Stimulated activated CD8-positive, alpha-beta memory T cell treated with anti-CD3 and anti-CD28 coated beads, Interleukin-4, amount 100 ng/mL, for 1 hour (primary cell): ENCODE measurements at places on chromosomes 4 and X.

DNA sequence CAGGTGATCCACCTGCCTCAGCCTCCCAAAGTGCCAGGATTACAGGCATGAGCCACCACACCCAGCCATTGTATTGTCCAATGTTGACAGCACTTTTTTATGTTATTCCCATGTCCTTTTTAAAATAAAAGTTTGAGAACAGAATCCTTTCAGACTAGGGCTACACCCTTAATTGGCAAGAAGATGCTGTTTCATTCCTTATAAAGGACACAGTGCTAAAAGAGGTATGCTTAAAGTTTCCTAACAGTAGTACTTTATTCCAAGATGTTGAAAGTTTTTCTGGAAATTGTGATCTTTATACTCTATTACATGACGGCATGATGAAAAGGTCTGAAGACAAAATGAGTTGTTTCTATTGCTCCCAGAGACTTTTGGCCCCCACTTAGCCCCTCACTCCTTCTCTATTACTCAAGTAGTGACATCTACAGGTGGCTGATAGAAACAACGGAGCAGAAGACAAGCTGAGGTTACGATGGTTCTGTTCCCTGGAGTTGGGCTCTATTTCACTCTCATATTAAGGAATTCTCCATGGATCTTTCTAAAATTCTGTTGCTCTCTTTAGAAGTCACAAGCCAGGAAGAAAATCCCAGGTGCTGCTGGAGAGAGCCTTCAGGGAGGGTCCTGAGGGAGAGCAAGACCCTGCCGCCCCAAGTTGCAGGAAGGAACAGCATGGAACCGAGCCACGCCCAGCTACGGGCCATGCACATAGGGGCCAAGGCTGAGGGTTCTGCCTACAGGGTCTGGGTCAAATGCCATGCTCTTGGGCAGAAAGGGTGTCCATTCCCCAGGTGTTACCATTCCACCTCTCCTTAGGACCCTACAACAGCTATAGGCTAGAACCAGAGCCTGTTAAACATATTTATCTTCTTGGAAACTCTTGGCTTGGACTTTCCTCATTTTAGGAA lies 22.8 kb downstream of the RPL9 start:
- DNase-seq, result no peak

DNA sequence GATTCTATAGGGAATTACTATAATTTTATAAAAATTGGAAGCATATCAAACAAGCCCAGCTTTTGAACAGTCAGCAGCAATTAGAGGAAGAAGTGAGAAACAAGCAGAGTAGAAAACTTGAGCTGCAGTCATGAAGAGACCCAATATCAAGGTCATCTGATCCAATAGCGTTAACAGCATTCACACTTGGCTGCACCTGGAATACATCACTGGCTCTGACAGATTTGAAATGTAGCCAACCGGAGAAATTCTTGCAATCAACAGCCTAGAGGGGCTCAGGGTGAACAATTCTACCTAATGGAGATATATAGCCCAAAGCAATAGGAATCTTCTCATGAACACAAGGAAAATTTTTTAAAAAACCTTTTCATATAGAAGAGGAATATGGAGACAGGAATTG lies 13.6 kb downstream of the DDX53 start:
- DNase-seq, result no peak

GRCh38 chr4:143344774-143345173 lies 8.1 kb downstream of the GAB1 start:
- DNase-seq, result no peak

DNA sequence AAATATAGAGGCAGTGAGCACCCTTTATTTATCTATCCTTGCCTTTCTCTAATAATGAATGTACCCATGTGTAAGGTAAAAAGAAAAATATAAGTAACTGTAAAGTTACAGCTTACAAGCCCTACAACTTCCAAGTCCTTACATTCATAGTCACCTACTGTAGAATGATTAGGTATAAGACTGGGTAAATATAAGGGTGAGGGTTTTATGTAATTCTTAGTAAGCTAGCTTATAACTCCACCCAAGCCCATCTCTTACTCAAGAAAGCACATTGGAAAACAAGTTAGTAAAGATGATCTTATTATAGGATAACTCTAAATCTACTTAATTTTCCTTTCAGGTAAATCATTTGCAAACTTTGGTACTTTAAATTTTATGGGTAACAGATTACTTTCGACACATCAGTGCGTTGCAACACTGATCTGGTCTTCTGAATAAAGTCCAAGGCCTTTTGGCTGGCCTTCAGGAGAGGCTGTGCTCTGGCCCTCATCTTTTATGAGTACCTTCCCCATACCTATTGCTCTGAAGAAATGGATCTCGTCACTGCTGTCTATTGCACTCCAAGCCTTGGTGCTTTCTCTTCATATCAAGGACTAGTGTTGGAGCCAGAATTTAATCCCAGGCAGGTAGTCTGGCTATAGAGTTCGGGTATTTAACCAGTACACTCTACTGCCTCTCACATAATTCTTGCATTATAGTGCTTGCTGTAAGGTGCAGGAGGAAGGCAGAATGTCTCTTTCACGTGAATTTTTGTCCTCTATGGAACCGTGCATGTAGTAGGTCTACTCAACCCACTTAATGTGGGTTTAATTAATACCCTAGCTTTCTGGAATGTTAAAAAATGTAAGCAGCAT lies 443.6 kb upstream of the AR start:
- DNase-seq, result no peak

DNA sequence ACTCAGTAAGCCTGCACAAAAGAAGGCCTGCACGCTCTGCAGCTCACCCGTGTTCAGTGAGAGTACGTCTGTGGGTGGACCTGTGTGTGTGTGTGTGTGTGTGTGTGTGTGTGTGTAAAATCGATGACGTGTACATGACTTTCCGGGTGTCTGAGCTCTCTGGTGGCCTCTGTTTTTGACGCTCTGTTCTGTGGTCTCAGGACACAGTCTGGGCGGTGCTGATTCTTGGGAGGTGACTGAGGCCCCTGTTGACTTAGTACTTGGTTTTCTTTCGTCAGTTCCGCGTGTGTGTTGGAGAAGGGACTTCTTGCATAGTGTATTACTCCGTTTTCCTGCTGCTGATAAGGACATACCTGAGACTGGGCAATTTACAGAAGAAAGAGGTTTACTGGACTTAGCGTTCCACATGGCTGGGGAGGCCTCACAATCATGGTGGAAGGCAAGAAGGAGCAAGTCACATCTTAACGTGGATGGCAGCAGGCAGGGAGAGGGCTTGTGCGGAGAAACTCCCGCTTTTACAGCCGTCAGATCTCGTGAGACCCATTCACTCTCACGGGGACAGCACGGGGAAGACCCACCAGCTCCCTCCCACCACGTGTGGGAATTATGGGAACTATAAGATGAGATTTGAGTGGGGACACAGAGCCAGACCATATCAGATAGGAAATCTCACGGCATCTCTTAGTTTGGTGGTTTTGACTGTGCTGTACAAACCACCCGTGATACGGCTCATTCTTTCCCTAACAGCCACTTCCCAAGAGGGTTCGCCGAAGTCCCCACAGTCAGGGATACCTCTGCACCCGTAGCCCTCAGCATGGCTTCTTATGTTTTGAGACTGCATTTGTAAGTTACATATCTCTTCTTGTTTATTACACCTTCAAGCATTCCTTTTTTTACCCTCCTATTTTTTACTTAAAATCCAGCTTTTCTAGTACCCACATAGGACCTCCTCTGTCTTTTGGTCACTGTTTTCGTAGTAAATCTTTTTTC lies 24.5 kb downstream of the UVSSA start:
- DNase-seq, result no peak

GRCh38 chr4:86944964-86945781 lies 10.4 kb downstream of the AFF1 start:
- no peak for DNase-seq

DNA sequence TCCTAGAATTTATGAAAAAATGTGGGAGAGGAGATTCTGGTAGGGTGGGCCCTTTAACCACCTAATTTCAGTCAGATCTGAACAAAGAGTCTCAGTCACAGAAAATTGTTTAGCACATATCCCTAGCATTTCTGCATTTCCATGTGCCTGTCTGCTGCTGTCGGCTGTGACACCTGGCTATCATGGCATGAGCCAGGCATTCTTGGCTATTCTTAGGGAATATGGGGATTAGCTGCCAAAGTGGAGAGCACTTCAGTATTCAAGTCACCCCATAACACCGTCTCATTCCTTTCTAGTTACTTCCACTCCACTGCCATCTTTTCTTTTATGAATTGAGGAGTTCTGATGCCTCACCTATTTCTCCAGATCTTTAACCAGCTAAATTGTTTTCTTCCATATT lies 211.5 kb downstream of the FRAS1 start:
- no peak for DNase-seq

GRCh38 chr4:176920694-176921093 lies 128.0 kb upstream of the VEGFC start:
- no peak for DNase-seq

GRCh38 chrX:133072566-133072965 lies 24.3 kb downstream of the USP26 start:
- no peak for DNase-seq

GRCh38 chr4:140691369-140691768 lies 64.8 kb downstream of the TBC1D9 start:
- DNase-seq, result no peak

DNA sequence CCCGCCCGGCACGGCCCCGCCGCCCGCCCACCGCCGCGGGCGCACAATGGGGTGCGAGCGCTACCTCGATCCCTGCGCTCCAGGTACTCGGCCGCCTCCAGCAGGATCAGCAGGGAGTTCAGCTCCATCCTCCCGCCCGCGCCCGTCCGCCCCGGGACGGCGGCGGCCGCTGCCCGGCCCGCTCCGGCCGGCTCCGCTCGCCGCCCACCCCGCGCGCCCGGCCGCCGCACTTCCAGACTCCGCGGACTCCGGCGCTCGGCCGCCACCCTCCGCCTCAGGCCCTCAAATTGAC lies at the start of gene MXD4:
Gene MXD4, minus strand, starts transcription at position 257 of the 292 bp plus-strand sequence. Its CDS starts 129 bp downstream, at position 128.
- no peak for DNase-seq

DNA sequence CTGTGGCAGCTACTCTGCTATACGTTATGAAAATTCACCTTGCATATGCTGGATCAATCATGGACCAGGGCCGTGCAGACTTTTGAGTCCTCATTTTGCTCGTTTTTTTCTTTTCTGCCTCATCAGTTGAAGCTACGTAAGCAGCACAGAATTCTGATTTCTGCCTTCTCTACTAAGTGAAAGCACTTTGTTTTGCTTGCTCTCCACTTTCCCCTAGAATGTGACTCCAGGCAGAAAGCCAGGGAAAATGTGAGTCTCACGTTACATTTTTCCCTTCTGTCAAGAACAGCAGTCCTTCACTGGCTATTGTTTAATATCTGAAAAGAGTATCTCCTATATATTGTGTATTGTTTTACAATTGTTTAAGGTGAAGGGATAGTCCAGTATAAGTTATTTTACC lies 1840.1 kb downstream of the PCDH7 start:
- DNase-seq, result no peak

DNA sequence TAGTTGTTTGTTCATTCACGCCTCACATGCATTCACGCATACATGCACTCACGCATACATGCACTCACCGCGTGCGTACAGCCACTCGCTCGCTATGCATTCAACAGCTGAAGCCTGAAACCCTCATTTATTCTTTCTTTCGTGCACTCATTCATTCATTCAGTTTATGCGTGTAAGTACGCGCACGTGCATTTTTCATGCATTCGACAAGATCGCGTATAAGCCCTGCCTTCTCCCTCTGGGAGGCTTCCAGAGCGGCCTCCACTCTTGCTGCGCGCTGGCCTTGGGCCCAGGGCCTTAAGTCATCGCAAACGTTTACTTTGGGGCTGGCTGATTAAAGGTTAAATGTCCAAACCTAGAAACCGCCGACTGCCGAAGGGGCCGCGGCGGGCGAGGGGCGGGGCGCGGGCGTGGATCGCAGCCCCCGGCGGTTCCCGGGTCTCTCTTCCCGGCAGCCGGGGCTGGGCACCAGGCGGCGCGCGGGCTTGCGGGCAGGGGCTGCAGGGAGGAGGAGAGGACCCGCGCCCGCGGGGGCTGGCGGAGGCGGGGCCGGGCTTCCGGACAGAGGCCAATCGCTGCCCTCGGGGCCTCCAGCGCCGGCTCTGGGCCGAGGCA lies at the start of gene GYG2:
Gene GYG2, plus strand, starts transcription at position 587 of the 615 bp plus-strand sequence. CDS start 1,259 bp downstream, outside the sequence.
- no peak for DNase-seq

DNA sequence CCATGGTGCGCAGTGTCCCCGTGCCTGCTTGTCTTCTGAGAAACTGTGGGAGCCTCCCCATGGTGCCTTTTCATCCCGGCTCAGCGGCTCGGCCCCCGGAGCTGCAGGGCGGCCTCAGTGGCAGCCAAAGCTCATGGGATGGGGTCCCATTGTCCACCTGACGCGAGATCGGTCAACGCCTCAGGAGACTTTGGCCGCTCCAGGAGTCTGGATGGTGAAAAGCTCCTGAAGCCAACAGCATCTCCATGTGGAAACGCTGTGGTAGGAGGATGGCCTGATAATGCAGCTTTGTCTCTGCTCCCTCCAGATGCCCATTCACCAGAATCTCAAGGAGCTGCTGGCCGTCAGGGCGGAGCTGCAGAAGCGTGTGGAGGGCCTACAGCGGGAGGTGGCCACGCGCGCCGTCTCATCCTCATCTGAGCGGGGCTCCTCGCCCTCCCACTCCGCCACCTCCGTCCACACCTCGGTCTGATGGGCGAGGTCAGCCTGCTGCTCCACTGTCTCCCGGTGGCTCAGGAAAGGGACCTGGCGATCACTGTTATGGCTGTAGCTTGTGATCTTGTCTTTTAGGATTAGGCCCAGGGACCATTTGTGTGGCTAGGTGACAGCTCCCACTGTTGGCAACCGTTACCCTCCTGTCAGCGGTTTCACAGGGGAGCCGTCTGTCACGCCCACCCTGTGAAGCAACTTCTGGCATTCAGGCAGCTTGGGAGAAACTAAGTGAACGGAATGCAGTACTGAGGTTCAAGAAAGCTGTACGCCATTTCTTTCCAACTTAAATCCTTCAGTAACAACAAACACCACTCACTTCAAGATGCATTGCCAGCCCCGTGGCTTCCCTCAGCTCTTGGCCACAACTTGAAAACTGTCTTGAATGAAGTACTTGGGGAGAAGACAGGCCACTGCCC lies 69.3 kb downstream of the MTMR1 start:
- no peak for DNase-seq

- no peak for DNase-seq
Observed at GRCh38 chr4:90099812-90100211, 27.4 kb upstream of the CCSER1 start.

DNA sequence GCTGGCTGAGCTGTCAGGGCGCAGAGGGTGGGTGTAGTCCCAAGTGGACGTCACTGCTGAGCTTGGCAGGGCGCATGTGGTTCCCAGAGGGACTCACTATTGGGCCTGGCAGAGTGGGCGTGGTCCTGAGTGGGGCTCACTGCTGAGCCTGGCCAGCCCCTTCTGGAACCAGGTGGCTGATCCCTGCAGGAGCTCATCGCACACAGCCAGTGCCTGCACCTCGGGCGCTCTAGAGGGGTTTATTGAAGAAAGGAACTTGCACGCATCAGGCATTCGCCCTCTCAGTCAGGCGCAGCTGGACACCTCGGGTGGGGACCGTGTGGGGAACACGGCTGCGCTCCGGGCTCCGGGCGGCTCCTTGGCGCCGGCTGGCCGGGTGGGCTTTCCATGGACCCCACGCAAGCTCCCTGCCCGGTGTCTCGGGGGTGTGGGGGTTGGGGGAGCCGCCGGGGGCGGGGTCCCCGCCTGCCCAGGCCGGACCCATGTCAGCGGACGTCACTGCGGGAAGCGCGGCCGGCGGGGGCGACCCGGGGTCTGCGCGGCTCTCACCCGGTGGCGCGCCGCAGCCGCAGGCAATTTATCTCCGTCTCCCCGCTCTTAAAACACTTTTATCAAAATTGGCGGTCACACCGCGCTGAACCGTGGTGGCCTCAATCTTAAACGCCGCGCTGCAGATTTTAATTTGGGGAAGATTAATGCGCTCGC lies 65.4 kb upstream of the NKX1-1 start:
- DNase-seq, result no peak

GRCh38 chr4:702618-703048 lies 3.0 kb upstream of the PCGF3 start:
- DNase-seq, result no peak

- DNase-seq, result no peak
Observed at GRCh38 chrX:32116047-32116446, 1044.2 kb upstream of the FTHL17 start.
